Lower lobe of right lung (tissue), 2 donors: ENCODE measurements at places on chromosomes 1 and 21. TPM values are rescaled to one million over a fixed set of nuclear protein-coding genes. Genes with fewer than 3 reads are reported as not detected.

GRCh38 chr1:24896596-24897262 is 33.3 kb downstream of the RUNX3 start:
- DNase-seq: peak; percentile 40

DNA sequence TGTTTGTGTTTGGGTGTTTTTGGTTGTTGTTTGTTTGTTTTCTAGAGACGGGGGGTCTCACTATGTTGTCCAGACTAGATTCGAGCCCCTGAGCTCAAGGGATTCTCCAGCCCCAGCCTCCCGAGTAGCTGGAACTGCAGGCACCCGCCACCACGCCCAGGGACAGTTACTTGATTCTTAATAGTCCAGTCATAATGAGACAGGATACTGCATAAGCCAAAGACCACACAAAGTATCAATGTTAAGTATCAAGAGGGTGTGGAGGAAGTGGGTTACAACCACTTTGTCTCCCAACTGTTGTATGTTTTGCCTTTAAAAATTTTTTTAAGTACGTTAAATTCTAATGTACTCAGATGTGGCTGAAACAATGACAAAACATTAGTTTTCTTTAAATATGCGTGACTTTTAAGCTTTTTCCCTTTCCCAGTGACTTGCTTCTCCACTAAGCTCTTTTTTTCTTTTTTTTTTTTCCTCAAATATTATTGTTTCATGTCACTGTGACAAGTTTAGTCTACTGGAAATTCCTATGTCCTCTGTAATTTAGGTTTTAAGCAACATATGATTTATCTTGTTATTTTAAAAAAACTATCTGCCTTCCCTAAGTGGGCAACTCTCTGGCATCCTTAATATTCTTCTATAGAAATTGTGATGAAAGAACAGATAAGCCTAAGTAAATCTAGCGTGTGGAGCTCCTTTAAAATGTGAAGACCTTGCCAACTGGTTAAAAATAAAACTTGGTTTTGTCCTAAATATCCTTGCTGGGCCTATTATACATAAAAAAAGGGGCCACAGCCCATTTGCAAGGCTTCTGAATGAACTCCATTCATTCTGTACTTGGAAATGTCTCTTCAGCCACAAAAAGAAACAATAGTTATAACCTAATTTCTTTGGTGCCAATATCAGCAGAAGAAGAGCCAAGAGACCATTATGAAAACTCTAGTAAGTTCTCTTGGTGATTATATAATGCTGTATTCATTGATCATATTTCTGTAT is 56.2 kb upstream of the DPH5 start:
- DNase-seq: no peak

- no peak for DNase-seq
These were observed 48.1 kb downstream of the TENT5C start for GRCh38 chr1:117653732-117654492.

DNA sequence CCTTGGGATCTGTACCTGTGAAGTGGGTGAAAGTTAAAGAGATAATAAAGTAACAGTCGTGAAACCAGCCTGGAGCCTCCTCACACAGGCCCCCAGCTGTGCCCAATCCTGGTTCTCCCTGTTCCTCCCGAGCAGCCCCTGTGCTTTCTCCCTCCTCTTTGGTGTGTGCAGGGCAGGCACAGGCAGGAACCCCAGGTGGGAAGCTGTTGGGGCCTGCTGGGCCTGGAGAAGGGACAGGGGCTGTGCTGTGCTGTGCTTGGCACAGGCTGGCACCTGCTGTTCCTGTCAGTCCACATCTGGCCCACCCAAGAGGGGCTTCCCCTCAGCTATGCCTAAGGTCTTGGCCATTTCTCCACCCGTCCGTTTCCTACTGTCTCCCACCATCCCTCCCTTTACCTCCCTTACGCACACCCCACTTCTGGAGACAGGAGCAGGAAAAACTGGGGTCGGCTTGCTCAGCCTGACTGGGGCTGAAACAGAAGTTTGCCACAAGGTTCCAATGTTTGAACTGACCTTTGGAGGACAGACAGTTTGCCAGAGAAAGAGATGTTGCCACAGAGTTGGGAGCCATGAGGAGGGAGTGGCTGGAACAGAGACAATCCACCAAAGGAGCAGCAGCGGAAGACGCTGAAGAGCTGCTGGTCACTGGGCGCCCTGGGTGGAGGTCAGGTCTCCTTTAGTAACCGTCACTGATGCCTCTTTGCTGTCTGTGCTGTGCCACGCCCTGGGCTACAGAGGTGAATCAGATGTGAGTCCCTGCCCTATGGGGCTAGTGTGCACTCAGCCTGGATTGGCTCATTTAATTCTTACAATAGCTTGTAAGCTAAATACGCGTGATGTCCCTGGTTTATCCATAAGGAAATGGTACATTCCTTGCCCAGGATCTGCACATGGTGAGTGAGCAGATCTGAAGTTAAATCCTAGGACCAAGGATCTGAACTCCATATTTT is 18.8 kb upstream of the ARTN start:
- no peak for DNase-seq

GRCh38 chr1:47587891-47588582 is 150.2 kb downstream of the FOXD2 start:
- DNase-seq: no peak

DNA sequence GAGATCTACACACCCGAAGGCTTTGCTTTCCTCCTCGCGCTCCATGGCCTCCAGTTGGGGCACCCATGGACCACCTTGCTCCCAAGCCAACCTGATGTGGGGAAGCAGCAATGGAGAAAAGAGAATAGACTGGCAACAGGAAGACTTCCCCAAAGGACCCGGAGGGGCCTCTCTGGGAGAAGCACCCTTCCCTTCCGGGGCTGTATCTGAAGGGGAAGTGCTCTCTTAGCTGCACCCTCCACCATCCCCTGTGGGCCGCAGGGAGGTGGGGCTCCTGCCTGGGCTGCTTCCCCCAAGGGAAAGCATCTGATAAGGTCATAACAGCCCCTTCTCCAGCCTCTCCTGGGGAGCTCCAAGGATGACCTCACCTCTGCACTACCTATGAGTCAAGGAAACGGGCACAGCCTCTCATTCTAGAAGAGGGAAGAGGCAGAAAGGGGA is 100.2 kb downstream of the RIPK4 start:
- DNase-seq: no peak

The FAM177B gene
- total RNA-seq: 0.56 TPM

The VWA1 gene
- 58.7 TPM for total RNA-seq

The HAO2 gene
- not detected for total RNA-seq

The LRRC7 gene
- not detected for total RNA-seq
